Cortex of kidney (tissue), 1 donor: ENCODE measurements at places on chromosomes 13 and 19.

DNA sequence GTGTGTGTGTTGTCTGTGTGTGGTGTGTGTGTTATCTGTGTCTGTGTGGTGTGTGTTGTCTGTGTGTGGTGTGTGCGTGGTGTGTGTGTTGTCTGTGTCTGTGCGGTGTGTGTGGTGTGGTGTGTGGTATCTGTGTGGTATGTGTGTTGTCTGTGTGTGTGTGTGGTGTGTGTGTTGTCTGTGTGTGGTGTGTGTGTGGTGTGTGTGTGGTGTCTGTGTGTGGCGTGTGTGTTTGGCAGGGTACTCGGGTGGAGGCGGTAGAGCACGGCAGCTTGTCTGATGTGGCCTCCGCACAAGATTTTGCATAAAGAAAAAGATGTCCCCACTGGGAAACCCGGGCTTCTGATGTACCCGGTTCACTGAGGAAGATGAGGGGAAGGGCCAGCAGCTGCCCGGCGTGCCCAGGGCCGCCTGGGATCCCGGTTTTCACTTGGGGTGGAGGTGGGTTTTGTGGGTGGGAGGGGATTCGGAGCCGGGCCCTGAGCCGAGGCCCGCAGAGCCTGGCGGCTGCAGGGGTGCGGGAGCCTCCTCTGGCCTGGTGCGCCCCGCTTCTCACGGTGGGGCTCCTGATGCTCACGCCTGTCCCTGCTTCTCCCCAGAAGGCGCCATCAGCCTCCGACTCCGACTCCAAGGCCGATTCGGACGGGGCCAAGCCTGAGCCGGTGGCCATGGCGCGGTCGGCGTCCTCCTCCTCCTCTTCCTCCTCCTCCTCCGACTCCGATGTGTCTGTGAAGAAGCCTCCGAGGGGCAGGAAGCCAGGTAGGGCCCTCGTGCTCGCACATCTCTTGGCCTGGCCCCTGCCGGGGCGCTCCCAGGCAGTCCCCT lies 21.2 kb downstream of the HDGFL2 start:
- DNase-seq = no peak

- DNase-seq = no peak
Observed at GRCh38 chr13:109974354-109974753, 188.0 kb upstream of the IRS2 start.

DNA sequence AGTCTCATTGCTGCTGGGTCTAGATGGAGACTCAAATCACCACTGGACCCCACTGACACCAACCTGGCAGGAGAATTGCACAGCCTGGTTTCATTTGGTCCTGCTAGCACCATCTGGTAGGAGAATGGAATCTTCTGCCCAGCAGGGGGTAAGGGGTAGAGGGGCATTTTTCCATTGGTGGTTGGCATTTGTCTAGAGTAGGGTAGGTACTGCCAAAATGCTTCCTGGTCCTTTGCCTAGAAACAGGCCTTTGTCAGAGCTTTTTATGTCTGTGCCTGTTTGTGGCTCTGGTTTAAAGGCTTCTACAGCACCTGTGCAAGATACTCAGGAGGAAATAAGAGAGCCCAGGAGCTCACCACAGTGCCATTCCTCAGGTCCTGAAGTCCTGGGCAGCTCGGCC lies 121.3 kb downstream of the KCTD12 start:
- DNase-seq = no peak

- no peak for DNase-seq
Observed at GRCh38 chr19:10421240-10422045, 1.1 kb downstream of the PDE4A start.

GRCh38 chr13:112615391-112615790 lies 27.4 kb upstream of the TUBGCP3 start:
- no peak for DNase-seq

DNA sequence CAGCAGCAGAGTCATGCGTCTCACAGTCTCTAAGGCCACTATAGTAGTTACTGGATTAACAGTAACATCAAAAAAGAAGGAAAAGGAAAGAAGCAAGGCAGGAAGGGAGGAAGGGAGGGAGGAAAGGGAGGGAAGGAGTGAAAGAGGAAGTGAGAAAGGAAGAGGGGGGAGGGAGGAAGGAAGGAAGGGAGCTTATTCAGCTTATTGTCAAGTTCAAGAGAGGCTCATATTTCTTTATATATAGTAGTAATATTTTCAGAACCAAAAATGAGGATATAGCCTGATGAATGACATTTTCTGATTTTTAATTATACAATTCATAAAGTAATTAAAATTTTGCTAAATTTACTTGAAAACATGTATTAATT lies 17.7 kb upstream of the RUBCNL start:
- no peak for DNase-seq

- DNase-seq = no peak
Observed at GRCh38 chr13:61187471-61187870, 228.2 kb downstream of the PCDH20 start.

GRCh38 chr19:16524991-16525734 lies 17.1 kb downstream of the CHERP start:
- DNase-seq = no peak

GRCh38 chr19:45423033-45423588 lies 606 bp downstream of the ERCC1 start:
- DNase-seq = no peak

DNA sequence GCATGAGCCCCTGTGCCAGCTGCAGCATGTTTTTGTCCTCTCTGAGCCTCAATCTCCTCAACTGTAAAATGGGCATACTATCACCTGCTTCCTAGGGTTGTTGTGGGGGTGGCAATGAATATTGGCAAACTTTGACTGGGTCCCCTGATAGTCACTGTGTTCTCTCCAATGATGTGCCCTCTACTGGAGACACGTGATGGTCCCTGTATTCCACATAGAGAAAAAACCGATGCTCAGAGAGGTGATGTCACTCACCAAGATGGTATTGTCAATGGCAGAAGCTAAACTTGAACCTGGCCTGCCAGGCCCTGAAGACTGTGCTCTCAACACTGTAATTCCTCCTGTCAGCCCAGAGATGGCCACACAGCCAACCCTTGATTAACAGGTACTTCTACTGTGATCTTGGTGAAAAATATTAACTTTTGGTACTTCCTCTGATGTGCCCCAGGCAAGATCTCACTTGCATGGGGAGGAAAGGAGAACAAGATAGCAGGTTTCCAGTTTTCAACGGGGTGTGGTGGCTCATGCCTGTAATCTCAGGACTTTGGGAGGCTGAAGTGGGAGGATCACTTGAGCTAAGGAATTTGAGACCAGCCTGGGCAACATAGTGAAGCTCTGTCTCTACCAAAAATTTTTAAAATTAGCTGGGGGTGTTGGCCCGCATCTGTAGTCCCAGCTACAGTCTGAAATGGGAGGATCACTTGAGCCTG lies 3.6 kb downstream of the CEACAM20 start:
- no peak for DNase-seq

- DNase-seq = no peak
Observed at GRCh38 chr13:69980799-69981198, 126.8 kb upstream of the ATXN8OS start.
